NCI-H226 (cell line): ENCODE measurements at places on chromosomes 7 and 10.

GRCh38 chr7:154644366-154644765 lies 358.6 kb downstream of the PAXIP1 start:
- DNase-seq = no peak

DNA sequence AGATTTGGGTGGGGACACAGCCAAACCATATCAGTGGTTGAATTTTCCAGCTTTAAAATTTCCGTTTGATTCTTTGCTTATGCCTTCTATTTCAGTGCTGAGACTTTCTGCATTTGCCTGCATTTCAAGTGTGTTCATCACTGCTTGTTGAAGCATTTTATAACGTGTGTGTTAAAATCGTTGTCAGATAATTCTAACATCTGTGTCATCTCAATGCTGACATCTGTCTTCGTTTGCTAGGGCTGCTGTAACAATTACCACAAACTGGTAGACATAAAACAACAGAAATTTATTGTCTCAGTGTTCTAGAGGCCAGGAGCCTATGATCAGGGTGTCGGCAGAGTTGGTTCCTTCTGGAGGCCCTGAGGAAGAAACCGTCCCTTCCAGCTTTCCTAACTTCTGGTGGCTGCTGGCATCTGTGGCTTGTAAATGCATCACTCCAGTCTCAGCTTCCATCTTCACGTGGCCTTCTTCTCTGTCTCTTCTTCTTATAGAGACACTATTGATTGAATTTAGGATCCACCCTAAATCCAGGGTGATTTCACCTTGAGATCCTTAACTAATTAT lies 71.1 kb upstream of the SDK1 start:
- DNase-seq = no peak

DNA sequence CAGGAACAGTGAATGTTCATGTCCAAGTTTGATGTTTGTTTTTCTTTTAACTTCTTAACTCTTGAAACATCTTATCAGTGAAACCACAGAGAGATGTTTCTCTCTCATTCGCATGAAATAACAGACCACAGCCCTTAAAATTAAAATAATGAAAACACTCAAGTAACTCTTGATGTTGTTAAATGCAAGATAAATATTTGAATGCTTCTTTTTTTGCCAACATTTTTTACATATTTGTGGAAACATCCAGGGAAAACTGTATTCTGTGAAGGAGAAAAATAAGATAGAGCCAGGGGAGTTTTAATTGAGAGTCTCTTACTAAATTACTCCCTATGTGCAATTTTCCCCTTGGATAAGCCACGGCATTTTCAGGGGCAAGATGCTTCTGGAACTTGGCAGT lies 361.8 kb upstream of the MGMT start:
- no peak for DNase-seq

DNA sequence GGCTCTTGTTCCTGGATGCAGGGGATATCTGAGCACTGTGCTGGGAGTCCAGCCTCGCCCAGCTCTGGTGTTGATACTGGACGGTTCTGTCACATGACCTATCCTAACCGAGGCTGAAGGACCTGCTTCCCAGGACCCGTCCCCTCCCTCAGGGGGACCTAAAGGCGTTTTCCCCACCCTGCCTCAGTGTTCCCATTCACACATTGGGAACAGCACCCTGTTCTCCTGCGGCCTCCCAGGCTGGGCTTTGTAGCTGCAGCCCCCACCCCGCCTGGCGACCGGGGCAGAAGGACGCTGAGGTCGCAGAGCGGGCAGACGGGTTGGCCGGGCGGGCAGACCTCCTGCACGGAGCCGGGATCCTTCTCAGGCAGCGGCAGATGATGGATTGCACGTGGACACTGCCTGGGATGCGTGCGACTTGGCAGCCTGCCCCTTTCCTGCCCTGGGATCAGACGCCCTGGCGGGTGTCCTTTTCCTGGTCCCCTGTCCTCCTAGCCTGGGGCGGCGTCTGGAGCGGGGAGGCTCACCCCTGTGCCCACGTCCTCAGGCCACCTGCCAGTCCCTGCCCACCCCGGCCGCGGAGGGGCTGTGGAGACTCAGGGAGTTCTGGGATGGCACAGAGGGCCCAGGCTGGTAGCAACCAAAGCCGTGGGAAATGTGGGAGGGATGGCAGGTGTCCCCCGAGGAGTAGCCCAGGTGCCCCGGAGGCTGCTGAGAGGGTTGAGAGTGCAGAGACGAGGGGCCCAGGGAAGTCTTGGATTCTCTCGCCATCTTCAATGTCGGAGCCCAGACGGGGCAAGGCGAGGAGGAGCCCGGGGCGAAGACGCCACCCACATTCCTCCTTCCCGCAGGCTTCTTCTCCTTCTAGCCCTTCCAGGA lies 17.2 kb upstream of the PSMG3 start:
- DNase-seq = no peak

- no peak for DNase-seq
Measured at GRCh38 chr7:116782177-116782711, 80.1 kb upstream of the CAPZA2 start.

- no peak for DNase-seq
Measured at GRCh38 chr10:48199580-48200377, 74.7 kb downstream of the FRMPD2 start.

- DNase-seq = no peak
Measured at GRCh38 chr10:101775273-101776160, at the start of gene FGF8. TSS of gene FGF8 (minus strand) at chr10:101776114. CDS start at chr10:101775900, 214 bp downstream.

- DNase-seq = no peak
Measured at GRCh38 chr7:109864230-109864629, 1226.7 kb upstream of the LRRN3 start.

DNA sequence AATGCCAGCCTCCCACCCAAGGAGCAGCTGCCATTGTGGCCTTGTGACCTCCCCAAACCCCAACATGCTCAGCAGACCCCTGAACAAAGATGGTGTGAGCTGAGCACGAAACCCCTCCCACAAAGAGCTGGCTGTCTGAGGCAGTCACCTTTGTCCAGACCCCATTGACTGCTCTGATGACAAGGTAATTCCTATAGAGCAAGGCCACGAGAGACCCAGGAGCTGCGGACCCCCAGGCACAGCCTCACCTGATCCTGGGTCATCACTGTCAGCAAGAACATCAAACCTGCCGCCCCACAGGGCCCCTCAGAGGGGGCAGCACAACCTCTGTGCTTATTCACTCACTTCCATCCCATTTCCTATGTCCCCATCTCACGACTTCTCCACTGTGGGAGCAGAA lies 102.6 kb downstream of the CPXM2 start:
- no peak for DNase-seq

DNA sequence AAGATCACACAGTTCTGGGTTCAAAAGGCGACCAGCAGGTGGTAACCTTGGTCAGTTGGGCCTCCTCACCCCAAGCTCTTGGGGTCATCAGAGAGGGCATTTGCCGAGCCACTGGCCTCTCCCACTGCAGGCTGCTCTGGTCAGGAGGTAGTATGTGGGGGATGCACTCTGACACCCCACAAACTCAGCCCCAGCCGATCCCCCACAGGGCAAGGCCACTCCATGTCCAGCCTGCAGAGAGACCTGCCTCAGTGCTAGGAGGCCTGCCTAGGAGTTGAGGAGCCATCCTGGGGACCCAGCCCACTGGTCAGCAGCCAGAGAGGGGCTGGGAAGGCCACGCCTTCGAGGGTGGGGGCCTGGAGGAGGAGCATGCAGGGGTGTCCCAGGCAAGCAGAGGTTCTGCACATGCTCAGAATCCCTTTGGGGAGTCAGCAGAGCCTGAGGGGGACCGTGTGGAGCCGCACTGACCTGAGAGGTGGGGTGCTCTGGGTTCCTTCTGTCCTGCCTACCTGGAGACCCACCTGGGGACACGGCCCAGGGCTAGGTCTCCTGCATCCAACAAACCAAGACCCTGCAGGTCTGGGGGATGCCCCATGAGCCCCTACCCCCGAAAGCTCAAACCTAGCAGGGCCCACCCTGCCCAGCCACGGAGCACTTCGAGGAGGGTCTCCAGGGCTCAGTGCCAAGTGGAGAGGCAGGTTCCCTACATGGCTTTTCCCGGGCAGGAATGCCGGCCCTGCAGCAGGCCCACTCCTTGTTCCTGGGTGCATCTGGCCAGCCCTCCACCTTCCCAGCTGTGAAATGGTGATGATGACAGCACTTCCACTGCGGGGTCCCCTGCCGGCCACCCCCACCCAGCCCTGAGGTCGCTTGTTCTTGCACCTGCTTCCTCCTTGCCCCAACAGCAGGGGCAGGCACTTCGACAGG lies 58.5 kb downstream of the RASGEF1A start:
- DNase-seq = no peak
